GM19239 (cell line): ENCODE measurements at places on chromosomes 2 and 18.

GRCh38 chr2:38233231-38233983 is 143.7 kb downstream of the ATL2 start:
- no peak for DNase-seq

- DNase-seq: no peak
Measured at GRCh38 chr2:217204358-217204757, 344.5 kb upstream of the TNP1 start.

DNA sequence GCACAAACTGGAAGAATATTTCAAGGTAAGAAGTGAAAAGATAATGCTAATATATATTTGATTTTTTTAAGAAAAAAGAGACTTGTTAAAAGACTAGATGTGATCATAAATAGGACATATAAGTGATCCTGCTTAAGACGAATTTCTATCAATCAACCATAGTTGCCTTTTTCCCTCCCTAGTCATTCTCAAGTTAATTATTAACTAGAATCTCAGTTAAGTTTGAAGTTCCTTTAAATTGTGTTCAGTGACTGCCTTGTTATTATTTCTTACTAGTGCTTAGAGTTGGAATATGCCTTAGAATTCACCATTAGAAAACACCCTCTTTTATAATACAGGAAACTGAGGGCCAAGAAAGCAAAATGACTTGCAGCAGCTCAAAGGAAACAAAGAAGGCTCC is 141.5 kb upstream of the SP5 start:
- DNase-seq: no peak

GRCh38 chr18:60149316-60149715 is 223.3 kb downstream of the MC4R start:
- no peak for DNase-seq

DNA sequence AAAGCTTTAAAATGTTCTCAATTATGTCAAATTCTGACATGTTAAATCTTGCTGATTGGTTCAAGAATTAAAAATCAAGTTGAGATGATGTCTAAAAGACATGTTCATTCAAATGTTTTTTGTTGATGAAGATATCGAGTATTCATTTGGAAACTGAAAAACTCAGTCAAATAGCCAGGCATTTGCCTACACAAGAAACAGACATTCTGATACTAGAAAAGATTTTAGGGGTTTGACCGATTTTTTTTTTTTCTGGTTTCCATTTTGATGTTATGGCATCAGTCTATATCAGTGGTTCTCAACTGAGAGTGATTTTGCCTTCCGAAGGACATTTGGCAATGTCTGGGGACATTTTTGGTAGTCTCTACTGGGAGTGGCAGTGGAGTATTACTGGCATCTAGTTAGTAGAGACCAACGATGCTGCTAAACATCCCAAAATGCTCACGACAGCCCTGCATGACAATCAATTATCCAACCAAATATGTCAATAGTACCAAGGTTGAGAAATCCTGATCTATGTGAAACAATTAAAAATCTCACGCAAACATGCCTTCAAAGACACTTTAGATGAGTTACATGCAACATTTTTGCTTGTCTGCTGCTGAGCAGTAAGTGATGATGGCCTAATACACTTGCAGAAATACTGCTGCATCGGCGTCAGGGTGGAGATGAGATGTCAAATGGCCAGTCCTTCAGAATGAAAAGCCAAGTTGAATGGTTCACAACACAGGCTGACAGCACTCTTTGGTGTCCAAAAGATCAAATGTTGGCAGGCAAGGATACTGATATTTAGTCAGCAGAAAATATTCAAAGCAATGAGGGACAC is 12.5 kb downstream of the RASGRP3 start:
- no peak for DNase-seq

GRCh38 chr18:45617284-45617683 is 2.0 kb downstream of the SLC14A2 start:
- no peak for DNase-seq

GRCh38 chr2:18153741-18154140 is 275.3 kb downstream of the KCNS3 start:
- no peak for DNase-seq

- DNase-seq: no peak
Measured at GRCh38 chr2:9153643-9153980, 53.0 kb upstream of the ASAP2 start.

- DNase-seq: peak; percentile 42
Measured at GRCh38 chr2:102251042-102251848, 60.1 kb upstream of the IL1RL1 start.

- no peak for DNase-seq
Measured at GRCh38 chr18:58692422-58693185, 21.3 kb downstream of the MALT1 start.

DNA sequence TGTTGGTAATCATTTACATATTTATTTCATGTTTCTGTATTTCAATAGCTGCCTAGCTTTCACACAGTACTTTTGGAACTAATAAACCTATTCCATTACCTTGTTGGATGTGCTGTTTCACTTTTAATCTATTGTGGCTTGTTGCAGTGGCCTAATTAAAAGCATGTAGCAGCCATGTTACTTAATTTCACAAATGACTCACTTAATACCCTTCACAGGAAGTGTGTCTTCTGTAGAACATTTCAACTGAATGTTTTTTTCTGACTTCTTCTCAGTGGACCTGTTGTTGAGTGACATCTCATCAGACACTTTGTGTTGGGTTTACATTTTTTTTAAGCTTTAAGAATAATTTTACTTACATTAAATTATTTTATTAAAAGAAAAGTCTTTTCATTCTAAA is 260.5 kb upstream of the THUMPD2 start:
- DNase-seq: no peak

DNA sequence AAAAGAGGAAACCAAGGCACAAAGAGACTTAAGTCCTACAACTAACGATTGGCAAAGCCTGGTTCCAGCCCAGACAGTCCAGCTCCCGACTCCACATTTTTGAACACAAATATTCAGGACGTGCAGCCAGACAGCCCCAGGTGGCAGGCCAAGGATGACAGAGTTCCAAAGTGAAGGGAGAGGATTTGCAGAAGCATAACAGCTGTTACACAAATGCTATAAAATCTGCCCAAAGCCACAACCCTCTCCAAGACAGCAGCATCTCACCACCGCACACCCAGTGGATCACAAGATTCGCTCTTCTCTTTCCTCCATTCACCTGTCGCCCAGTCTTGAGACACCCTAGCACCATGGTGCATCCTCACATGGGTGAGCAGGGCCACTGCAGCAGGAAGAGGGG is 227.1 kb upstream of the ID2 start:
- no peak for DNase-seq

DNA sequence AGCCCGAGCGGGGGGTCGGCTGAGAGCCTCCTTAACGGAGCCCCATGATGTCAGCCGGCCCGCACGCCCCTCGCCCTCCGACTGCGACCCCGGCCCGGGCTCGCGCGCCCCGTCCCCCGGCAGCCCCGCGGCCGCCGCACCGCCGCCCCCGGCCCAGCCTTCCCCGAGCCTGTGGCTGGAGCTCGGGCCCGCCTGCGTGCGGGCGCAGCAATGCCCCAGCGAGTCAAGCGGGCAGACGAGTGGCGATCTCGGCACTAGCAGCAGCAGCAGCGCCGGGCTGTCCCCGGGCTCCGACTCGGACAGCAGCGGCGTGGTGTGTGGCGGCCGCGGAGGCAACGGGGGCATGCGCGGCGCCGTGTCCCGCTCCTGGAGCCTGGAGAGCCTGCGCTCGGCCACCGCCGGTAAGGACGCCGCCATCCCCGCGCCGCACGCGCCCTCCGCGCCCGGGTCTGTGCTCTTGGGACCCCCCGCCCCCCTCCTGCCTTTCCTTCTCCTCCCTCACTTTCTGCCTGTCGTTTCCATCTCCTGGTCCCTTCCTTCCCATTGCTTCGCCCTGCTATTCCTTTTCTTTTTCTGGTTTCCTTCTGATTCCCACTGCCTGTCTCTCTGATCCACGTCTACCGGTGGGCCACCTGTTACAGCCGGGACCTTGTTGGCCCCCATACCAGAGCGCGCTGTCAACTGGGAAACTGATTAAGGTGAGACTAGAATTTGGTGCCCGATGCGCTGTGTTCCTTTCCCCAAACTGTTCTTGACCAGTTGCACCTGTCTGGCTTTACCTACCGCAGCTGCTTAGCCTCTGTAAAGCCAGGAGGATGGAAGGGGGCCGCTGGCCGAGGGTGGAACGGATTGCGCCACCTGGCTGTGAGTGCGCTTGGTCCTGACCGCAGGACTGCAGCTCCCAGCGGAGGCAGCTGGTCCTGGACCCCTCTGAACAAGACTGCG is 127.4 kb downstream of the ARHGEF4 start:
- DNase-seq: peak; percentile 49

- no peak for DNase-seq
Measured at GRCh38 chr2:241925821-241926441, 56.4 kb downstream of the RTP5 start.

GRCh38 chr2:147846412-147847081 is 1.7 kb downstream of the ACVR2A start:
- no peak for DNase-seq

- DNase-seq: no peak
Measured at GRCh38 chr2:26566081-26566375, 75.1 kb downstream of the CIB4 start.

- no peak for DNase-seq
Measured at GRCh38 chr18:50287028-50287440, 458 bp downstream of the CXXC1 start.

DNA sequence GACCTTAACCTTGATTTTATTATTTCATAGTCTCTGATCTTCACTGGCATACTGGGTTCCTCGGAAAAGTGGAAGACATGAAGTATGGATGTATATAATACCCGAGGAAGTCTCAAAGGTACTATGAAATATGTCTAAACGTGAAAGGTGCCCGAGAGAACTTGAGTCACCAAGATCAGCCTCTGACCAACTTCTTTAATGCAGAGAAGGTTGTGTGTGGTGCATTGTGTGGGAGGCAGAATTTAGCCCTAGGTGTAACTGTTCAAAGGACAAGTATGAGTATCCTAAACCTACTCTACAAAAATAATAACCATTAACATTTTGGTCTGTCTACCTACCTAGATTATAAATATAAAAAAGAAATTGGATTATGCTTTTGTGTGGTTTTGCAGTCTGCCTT is 36.1 kb downstream of the OSBPL6 start:
- no peak for DNase-seq

DNA sequence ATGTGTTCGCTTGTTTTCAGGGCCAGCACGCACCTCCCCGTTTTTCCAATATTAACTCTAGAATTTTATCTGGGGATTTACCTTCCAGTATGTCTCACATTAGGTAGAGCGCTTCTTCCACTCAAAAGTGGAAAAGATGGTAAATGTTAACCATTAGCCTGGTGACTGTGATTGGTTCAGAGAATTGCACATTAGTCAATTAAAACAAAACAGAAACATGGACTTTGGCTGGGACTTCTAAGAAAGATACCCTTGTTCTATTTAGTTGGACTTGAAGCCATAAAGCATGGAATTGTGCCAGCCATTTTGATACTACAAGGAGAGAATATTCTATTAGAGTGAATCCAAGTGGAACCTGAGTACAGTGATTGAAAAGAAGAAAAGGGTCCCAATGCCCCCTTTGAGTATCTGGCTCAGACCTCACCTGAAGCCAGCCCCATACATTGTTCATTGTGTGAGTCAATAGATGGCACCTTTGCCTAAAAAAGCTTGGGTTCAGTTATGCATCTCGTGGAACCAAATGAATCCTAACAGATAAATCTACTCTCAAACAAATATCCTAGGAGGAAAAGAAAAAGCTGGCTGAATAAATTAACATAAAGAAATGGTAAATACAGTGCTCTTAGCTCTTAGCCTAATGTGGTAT is 354.3 kb downstream of the IRS1 start:
- DNase-seq: no peak

DNA sequence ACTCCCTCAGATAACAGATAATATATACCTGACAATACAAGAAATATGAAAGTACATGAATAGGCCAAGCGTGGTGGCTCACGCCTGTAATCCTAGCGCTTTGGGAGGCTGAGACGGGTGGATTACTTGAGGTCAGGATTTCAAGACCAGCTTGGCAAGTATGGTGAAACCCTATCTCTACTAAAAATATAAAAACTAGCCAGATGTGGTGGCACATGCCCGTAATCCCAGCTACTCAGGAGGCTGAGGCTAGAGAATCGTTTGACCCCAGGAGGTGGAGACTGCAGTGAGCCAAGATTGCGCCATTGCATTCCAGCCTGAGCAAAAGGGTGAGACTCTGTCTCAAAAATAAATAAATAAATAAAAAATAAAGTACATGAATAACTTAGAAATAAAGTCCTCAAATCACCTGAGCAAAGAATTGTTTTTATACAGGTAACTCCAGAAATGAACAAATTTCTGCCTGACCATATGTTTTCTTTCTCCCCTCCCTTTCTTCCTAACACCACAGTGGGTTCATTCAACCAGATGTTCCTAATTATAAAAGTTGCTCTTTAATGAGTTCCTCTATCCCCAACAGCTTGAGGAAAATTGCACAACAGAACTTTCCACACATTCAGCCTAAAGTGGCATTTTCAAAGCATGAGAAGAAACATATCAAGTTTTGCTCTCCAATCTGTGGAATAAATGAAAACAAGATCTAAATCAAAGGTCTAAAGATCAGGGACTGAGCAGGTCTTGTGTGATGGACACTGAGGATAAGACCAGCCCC is 33.6 kb upstream of the AP1S3 start:
- DNase-seq: no peak

DNA sequence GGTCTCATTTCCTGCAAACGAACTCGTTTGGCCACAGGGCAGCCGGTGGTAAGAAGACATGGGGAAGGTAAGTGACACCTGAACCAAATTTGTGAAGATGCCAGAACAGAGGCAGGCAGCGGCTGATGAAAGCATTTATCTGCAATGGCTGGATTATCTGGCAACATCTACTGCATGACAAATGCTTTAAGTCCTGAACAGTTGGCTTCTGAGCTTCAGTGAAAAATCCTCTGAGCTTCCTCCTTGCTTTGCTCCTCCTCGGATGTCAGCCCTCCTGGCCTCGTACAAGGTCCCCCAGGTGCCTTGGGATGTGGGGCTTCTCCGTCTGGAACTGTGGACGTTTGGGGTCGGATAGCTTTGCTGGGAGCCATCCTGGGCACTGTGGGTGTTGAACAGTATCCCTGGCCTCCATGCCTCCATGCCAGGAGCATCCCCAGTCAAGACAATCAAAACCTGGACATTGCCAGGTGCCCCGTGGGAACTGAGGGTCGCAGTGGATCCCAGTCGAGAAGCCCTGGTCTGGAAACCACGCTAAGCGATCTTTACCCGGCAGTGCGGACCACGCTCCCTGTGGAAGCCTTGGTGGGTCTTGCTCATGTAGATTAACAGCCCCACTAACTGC is 49.3 kb downstream of the KCNG2 start:
- no peak for DNase-seq

DNA sequence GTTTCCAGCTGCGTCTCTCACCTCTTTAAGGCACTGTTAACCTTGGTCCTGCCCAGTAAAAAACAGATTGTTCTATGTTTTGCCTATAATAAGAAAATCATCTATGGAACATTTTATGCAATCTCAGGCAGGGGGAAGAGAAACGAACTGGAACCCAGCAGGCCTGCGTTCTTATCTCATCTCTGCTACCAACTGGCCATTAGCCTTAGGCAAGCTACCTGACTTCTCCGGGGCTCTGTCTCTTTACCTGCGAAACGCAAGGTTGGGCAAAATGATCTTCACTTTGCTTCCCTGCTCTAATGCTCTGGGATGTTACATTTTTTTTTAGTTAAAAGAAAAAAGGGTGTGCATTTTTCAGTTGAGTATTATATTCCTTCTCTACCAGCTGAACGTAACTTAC is 70.5 kb upstream of the WIPF1 start:
- no peak for DNase-seq
